Dermis microvascular lymphatic vessel endothelial cell (primary cell): ENCODE measurements at places on chromosomes 4 and X.
A peak's percentile ranks its signal among the peaks of the same experiment; 100 is the strongest.

GRCh38 chr4:145153904-145154298, 26.5 kb downstream of the OTUD4 start:
- DNase-seq: no peak

DNA sequence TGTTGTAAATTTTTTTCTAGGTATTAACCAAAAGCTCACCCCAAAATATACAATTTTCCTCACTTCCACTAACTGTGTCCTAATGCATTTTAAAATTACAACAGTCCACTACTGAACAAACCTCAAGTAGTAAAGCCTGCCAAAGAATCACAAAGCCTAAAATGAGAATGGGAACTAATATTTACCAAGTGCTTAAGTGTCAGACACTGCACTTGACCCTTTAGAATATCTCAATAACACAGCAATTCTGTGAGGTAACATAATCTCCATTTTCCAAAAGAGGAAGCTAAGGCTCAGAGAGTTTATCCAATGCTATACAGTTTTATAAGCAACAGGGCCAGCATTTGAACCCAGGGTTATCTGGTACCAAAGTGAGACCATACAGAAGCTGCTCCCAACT, 4.9 kb downstream of the SLC9A7 start:
- no peak for DNase-seq

- no peak for DNase-seq
Measured at GRCh38 chr4:120096508-120097297, 30.1 kb upstream of the MAD2L1 start.

GRCh38 chrX:50003927-50004326, 81.5 kb downstream of the CLCN5 start:
- DNase-seq: no peak

- no peak for DNase-seq
Measured at GRCh38 chr4:93092765-93093164, 735.8 kb upstream of the ATOH1 start.

DNA sequence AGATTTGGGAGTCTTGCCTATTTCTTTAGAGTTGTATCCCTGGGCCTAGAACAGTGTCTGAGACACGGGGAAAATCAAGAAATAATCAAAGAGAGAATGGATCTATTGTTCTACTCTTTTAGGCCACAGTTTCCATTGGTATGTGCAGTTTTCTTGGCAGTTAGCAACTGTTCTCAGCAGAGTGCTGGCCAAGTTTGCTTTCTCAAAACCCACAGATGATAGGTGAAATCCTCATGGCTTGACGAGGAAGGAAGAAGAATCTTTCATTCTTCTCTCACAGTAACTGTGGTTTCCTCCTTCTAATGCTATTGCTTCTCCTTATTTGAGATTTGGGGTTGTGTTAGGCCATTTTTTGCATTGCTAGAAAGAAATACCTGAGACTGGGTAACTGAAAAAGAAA, 42.2 kb downstream of the AGA start:
- no peak for DNase-seq

DNA sequence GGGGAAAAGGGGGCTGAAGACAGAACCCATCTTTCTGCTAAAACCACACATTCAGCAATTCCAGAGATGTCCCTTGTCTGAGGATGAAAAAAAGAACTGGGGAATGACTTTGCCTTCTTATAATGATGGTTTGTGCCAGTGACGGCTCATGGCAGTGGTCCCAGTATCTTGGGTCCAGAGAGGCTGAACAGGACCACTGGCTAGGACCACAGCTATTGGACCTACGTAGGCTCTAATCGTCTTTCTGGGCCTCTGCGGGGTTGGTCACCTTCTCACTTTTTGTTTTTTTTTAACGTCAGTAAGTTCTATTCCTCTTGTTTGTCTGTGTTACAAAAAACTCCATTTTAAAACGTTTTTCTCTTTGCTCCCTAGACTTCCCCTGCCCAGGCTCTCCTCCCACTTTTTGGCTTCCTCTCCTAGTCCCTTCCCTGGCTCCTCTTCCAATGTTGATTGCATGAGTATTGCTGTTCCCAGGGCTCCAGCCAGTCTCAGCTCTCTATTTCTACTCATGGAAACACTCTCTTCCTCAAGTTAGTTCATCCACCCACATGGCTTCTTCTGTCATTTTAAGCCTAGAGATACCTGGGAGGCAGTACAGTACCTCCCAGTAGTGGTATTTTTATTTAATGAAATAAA, 52.6 kb upstream of the STX18 start:
- DNase-seq: no peak

DNA sequence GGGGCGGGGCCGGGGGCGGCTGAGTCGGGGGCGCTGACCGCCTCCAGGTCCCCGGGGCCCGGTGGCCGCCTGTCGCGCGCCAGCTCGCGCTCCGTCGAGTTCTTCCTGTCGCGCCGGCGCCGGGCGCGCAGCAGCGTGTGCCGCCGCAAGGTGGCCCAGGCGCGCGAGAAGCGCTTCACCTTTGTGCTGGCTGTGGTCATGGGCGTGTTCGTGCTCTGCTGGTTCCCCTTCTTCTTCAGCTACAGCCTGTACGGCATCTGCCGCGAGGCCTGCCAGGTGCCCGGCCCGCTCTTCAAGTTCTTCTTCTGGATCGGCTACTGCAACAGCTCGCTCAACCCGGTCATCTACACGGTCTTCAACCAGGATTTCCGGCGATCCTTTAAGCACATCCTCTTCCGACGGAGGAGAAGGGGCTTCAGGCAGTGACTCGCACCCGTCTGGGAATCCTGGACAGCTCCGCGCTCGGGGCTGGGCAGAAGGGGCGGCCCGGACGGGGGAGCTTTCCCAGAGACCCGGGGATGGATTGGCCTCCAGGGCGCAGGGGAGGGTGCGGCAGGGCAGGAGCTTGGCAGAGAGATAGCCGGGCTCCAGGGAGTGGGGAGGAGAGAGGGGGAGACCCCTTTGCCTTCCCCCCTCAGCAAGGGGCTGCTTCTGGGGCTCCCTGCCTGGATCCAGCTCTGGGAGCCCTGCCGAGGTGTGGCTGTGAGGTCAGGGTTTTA, 1.5 kb downstream of the ADRA2C start:
- peak; percentile 39 for DNase-seq

DNA sequence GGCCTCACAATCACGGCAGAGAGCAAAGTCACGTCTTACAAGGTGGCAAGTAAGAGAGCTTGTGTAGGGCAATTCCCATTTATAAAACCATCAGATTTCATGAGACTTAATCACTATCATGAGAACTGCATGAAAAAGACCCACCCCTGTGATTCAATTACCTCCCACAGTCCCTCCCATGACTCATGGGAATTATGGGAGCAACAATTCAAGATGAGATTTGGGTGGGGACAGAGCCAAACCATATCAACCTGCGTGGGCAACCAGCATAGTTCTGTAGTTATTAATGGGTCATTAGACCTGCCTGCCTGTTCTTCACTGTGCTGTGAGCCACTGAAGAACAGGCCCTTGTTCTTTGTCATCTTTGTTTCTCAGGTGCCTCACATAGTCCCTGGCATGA, 593.7 kb upstream of the BOD1L1 start:
- DNase-seq: no peak

GRCh38 chrX:149487292-149487691, 17.8 kb downstream of the IDS start:
- no peak for DNase-seq

GRCh38 chr4:105622269-105622668, 69.8 kb downstream of the ARHGEF38 start:
- DNase-seq: no peak

DNA sequence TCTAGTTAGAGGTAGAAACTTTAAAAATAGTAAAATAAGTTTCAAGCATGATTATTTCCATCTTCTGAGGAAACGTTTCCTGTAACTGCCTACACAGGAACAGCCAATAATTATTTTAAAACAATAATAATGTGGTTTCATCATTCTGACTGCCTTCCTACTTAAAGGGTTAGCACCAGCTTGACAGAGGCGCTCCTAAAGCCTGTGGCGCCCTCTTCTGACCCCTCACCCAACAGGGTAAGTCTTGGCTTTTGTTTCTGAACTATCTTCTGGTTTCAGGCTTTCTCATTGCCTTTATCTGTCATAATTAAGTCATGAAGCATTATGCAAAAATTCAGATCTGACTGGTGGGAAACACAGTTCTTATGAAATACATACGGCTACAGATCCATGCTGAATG, 96.7 kb downstream of the ITM2A start:
- DNase-seq: peak; percentile 46

DNA sequence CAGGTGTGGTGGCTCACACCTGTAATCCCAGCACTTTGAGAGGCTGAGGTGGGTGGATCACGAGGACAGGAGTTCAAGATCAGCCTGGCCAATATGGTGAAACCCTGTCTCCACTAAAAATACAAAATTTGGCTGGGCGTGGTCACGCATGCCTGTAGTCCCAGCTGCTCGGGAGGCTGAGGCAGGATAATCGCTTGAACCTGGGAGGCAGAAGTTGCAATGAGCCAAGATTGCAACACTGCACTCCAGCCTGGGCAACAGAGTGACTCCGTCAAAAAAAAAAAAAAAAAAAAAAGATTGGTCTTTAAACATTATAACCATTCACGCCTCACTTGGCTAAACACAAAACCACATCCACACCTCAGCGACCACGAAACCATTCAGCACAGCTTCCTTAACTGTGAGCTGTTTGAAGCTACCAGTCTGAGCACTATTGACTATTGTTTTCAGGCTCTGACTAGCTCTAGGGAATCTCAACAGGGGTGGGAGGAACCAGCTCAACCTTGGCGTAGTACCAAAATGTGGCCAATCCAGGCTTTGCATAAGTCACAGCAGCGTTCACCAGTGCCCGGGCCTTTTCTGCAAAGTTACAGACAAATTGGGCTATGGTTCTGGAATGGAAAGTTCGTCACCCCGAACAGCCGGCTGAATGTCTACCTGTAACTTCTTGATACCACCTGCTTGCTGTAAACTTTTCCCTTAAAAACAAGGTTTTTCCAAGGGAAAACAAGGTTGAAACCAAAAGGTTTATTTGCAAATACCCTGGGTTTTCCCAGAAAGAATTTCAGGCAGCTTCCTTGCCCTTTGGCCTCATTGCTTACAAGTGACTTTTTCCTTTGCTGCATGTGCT, 73.6 kb upstream of the DHX15 start:
- peak; percentile 26 for DNase-seq

GRCh38 chrX:19410259-19410658, 66.5 kb downstream of the PDHA1 start:
- no peak for DNase-seq

- DNase-seq: no peak
Measured at GRCh38 chr4:68396756-68397155, 46.9 kb upstream of the YTHDC1 start.

DNA sequence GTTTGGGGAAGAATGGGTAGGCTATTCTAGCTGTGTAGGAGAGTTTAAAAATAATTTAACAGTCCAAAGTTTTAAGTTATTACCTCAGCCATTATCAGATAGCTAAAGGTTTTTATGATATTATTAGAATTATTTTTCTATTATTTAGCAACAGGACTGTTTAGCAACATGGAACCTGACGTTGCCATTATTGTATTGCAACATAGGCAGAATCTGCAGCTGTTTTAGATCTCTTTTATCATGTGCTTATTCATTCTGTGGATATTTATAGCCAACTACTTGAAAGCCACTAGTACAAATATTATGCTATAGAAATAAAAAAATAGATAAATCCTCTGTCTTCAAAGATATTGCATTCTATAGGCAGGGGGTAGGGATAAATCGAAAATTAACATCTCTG, 382.0 kb upstream of the TRAM1L1 start:
- no peak for DNase-seq

DNA sequence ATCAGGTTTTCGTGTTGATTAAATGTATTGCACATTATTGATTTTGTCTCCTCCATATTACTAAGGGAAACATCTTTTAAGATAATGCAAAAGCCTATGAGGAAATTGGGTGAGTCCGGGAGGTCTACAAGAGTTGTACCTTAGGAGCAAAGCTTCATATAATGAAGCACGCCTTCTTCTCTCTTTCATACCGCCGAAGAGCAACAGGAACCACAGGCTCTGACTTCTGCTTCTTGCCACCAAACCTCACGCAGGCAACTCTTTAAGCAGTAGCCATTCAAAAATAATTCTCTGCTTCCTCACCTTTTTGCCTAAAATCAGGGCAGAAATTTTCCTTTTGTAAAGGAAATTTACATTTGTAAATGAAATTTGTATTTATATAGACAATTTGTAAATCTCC, 139.6 kb downstream of the SPRY1 start:
- DNase-seq: no peak

GRCh38 chr4:41933997-41934503, 1.2 kb upstream of the TMEM33 start:
- DNase-seq: no peak

DNA sequence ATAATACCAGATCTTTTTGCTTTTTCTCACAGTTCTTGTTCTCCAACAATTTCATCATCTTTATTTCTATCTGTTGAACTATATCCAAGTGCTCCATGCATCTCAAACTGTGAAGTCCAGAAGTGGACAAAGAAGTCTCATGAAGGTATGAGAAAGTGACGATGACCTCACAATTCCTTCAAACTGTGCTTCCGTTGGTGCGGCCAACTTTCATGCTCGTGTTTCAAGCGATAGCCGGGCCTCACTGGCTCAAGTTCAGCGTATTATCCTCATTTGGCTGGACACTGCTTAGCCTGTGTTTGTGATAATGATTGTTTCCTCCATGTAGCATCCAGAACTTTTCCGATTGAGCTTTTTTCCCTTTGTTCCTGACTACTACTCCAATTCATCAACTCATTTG, 143.1 kb downstream of the PALLD start:
- DNase-seq: no peak
